ENCODE measurements at places on chromosomes 2 and 18.

DNA sequence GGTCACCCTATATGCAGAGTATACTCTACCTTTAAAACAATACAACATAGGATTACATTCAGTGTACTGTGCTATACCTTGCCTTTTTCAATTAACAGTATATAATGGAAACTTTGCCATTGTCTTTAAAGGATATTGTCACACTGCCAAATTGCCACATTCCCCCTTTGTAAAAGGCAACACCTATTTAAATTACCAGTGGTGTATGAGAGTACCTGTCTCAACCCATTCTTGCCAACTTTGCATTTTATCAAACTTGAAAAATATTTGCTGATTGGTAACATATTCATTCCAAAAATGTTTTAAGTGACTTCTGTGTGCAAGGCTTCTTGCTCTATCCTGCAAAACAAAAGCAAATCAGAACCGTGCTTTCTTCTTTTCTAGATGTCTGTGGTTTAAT is 92.9 kb downstream of the FMNL2 start:
- DNase-seq: no peak

GRCh38 chr2:235378246-235378645 is 115.6 kb upstream of the AGAP1 start:
- no peak for DNase-seq

DNA sequence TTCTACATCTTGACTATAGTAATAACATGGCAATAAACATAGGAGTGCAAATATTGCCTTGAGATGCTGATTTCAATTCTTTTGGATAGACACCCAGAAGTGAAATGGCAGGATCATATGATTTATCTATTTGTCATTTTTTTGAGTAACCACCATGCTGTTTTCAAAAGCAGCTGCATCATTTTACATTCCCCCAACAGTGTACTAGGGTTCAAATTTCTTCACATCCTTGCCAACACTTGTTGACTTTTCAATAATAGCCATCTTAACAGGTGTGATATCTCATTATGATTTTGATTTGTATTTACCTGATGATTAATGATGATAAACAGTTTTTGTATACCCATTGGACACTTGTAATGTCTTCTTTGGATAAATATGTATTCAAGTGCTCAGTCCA is 90.8 kb downstream of the STRADB start:
- no peak for DNase-seq

- DNase-seq: no peak
These were observed 176.0 kb downstream of the PDE11A start for GRCh38 chr2:177896587-177896986.

DNA sequence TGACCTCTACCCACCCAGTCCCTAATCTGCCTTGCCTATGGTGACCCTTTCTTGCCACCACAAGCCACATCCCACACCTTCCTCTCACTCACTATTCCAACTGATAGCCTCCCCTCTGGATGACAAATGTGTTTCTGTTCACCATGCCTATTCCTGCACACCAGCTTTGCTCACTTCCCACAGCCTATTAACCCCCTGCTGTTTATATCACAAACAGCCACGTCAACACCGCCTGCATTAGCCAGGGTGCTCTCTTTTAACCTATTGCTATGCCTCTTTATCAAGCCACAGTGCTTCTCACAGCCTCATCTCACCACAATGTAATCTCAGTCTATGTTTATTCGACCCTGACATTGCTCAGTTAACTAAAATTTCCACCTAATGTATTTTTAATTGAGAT is 271.8 kb downstream of the SUCLG1 start:
- DNase-seq: no peak

DNA sequence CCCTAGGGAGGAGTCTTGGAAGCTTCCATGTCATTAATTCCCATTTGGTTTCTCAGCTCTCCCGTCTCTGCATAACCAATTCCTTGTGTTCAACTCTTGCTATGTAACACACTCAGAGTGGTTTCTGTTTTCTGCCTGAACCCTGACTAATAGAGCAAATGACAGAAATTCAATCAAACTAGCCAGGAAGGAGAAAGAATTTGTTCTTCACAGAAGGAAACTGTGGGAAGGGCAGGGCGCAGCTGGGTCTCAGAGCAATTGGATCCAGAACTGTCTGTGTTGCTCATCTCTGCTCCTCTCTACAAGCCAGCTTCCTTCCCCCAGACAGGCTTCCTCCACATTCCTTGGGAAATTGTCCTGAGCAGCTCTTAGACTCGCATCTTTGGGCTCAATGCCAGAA is 269.8 kb downstream of the TNS1 start:
- DNase-seq: no peak

DNA sequence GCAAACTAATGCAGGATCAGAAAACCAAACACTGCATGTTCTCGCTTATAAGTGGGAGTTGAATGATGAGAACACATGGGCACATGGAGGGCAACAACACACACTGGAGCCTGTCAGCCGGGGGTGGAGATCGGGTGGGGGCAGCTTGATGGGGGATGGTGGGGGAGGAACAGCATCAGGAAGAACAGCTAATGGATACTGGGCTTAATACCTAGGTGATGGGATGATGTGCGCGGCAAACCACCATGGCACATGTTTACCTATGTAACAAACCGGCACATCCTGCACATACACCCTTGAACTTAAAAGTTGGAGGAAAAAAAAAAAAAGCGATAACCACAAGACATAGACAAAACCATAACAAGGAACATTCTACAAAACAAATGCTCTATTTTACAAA is 10.4 kb downstream of the CHMP3 start:
- DNase-seq: no peak

- DNase-seq: no peak
These were observed 3.5 kb downstream of the RHOB start for GRCh38 chr2:20450201-20450999.

DNA sequence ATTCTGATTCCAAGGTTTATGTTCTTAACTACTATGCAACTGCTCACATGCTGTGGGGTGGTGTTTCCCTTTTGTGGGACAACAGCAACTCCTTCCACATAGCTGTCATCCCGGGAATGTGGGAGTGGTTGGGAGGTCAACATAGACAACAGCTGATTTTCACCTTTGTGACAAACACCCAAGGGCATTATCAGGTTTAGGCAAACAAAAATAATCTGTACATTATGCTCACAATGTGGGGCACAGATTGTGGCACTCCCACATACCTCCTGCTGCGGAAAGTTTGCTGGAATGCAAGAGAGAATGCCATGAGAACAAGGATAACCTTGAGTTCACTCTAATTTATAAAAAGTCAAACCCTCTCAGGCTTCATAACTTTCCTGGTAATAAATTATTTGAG is 582.6 kb downstream of the CNTNAP5 start:
- DNase-seq: no peak

- DNase-seq: no peak
These were observed 84.1 kb upstream of the EPB41L3 start for GRCh38 chr18:5627776-5628511.

DNA sequence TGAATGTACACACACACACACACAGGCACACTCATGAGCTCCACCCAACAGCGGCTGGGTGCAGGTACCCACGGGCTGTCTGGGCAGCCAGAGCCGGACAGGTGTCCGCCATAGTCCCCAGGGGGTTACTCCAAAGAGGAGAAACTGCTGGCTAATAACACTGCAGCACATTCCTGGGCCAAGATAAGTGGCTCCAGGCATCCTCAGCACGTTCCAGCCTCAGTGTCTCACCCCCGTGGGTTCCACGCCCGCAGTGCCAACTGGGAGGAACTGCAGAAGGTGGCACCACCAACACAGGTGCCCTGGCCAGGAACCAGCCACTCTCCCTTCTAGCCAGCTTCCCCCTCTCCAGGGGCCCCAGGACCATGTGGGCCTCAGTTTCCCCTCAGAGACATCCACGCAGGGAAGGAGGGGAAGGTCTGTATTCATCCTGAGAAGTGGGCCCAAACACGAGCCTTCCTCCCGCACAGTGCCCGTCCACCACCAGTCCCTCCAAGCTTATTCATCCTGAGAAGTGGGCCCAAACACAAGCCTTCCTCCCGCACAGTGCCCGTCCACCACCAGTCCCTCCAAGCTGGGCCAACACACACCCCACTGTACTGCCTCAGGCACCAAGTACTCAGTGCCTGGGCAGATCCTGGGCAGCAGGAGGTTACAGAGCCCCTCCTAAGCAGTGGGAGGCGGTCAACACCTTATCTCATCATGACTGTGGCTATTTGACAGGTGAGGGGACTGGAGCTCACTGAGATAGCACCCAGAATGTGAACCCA is 47.6 kb downstream of the TNS1 start:
- DNase-seq: no peak

GRCh38 chr2:128493880-128494279 is 175.2 kb upstream of the HS6ST1 start:
- no peak for DNase-seq

- no peak for DNase-seq
These were observed 24.1 kb downstream of the LYPD1 start for GRCh38 chr2:132645722-132646539.

DNA sequence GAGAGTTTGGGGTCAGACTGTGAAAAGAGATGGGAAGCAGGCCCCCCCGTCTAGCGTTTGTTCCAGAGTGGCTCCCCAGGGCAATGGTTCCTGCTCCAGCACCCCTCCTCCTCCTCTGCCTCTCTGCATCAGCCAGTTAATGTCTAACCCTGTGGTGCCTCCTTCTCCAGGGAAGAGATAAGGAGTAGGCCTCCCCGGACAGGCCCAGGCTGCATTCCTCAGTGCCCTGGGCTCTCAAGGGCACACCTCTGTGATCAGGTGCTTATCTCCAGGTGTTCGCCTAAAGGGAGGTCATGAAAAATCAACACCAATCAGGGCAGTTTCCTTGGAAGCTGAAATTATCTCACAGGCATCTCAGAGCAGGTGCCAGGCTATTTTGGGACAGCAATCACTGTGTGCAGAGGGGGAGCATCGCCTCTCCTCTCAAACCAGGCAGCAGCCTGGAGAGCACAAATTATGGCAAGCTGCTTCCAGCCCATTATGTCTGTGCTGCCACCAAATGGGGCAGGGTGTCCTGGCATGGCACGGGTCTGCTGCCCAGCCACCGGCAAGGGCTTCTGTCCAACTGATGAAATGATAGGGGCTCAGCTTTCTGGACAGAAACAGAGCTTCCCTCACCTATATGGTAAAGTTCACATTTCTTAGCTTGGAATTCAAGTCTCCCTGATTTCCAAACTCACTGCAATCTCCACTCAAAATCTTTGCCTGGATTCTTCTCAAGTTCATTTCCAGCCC is 255.8 kb upstream of the SLC14A2 start:
- no peak for DNase-seq

DNA sequence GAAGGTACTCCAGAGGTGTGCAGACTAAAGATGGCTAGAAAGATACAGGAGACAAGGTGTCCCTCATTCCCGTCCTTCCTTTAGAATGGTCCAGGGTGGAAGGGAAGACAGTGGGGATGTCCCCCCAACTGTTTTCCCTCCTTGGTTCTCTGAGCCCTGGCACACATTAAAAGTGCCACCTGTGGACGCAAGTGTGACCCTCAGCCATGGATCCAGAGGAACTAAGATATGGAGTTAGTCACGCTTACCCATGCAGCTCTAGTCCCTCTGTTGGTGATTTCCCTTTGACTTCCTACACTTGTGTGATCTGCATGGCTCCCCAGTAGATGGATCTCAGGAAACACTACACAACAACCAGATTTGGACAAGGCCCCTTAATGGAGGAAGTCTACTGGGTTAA is 113.1 kb upstream of the SRD5A2 start:
- no peak for DNase-seq

DNA sequence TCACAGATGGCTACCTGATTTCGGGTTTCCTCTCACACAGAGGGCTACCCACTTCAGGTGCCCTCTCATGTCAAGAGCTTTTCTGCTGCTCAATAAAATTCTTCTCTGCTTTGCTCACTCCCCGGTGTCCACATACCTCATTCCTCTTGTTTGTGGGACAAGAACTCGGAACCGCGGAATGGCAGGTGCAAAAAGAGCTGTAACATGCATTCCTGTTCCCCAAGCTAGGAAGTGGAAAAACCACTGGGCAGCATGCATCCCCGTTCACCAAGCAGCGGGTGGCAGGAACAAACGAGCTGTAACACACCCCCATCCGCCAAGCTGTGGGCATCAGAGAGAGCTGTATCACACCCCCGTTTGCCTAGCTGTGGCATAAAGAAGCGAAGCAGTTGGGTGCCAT is 27.2 kb upstream of the FRZB start:
- no peak for DNase-seq

Data from stimulated activated CD8-positive, alpha-beta memory T cell treated with anti-CD3 and anti-CD28 coated beads, Interleukin-7, amount 100 ng/mL, for 1 hour (primary cell).